Coronary artery (tissue), 2 donors: ENCODE measurements at places on chromosomes 1 and 21.

DNA sequence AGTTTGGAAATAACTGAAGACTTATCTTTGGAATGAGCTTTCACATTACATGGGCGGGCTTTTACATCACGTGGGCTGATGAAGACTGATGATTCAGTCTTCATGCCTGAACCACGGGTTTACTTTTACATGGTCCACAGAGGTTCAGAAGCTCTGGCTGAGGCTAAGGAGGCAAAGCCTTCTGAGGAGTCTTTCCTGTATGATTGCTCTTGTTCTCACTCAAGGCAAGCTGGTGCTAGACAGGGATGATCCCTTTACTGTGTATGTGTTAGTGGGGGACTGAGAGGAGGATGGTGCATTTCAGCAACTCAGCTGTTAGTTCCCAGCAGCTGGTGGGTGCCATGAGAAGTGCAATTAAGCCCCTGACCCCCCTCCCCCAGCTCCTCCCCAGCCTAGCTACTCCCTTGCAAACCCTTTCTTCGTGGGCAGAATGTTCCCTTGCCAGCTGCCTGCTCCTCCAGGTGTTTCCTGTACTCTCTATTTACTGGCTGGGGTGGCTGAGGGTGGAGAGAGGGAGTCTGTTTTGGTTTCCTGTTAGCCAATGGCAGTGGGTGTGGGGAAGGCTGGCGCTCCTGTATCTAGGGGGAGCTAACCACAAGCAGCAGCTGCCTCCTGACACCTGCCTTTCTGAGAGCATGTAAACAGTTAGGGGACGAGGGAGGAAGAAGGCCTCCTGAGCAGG lies 15.4 kb downstream of the BTG2 start:
- DNase-seq = peak; percentile 73

GRCh38 chr1:85473390-85473789 lies 8.4 kb upstream of the DDAH1 start:
- no peak for DNase-seq

DNA sequence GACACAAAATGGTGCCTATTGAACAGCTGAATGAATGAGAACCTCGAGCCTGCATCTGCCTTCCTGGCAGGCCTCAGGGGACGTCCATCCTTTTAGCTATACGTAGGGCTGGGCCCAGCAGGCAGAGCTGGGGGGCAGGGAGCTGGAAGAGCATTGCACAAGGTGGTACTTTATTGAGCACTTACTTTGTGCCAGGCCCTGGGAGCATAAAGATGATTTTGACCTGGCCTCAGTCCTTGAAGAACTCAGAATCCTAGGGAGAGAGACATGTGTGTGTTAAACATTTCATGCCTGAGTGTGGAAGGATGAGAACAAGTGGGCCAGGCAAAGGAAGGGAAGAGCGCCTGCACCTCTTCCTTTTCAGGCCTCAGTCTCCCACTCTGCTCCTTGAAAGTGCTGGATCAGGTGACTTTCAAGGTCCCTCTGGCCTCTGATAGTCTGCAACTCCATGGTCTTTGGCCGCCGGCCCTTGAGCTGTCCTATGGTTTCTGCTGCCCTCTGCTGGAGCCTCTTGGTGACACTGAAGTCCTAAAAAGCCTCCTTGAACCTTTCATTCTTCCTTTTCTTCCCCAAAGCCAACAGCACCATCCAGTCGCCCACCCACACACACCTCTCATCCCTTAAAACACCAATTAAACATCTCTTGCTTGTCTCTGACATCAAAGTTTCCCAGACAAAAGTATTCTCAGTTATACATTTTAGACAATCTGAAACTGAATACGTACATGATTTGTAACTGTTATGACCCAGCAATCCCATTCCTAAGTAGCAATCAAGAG lies 3.5 kb upstream of the PEAR1 start:
- no peak for DNase-seq

DNA sequence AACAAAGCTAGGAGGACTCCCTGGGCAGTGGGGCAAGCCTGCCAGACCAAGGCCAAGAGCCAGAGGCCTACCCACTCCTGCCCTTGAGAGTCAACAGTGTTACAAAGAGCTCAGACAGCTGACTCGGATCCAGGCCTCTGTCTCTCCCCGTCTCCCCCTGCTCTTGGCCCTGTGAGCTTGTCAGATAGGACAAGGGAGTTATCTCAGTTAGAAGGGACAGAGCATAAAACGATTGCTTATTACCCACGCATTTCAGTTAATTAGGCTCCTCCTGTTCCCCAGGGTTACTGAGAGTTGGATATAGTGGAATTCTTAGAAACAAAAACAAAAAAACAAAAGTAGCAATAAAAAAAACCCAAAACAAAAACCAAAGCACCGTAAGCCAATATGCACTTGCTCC lies 1.3 kb downstream of the SLC41A1 start:
- DNase-seq = no peak

- no peak for DNase-seq
Measured at GRCh38 chr1:223417444-223417843, 24.2 kb downstream of the CCDC185 start.
